ENCODE measurements at places on chromosomes 4 and X.
A peak's percentile ranks its signal among the peaks of the same experiment; 100 is the strongest.

DNA sequence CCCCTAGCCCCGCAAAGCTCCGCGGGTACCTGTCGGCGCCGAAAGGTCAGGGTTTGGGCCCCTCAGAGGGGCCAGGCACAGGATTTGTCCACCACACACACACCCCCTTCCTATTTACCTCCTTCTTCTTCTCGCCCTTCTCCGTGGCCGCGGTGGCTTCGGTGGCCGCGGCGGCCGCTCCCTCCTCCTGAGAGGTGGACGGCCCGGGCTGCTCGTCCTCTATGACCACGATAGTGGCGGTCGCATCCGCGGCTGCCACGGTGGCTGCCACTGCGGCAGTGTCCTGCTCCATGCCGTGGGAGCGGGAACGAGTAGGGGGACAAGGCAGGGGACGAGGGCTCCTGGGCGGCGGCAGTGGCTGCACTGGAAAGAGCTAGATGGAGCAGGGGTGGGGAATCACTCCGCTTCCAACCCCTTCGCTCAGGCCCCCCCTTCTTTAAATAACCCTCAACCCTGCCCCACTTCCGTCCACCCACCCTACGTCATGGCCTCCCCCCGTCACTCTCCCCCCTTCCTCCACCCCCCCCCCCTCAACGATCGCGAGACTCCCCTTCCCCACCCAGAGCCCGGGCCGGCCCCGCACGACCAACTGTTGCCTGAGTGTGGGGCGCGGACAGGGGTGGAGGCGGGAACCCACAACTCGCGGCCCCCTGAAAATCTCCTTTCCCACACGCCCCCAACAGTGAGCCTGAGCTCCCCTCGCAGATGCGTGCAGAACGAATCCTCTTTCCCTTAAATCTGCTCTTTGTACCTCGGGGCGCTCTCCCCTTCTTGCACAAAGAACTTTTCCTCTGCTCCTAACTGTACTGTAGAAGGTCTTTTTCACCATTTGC is at the start of gene SMARCA1:
TSS of gene SMARCA1 (minus strand) at position 412 of the 833 bp plus-strand sequence. CDS start at position 292, 120 bp downstream.
- DNase-seq: peak; percentile 75

DNA sequence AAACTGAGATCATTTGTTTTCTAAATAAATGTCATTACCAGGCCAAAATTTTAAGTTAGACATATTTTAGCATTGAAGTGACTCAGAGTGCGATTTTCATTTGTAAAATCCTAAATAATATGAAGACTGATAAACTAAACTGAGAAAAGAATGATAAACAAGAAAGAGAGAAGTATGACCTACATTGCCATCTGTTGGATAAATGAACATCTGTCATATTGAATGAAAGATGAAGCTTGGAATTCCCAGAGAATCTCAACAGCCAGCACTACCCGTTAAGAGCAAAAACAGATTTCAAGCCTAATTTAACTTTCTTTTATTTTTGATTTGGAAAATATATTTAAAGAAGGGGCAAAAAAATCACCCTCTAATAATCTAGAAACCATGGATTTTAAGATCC is 591.0 kb upstream of the ATOH1 start:
- DNase-seq: no peak

DNA sequence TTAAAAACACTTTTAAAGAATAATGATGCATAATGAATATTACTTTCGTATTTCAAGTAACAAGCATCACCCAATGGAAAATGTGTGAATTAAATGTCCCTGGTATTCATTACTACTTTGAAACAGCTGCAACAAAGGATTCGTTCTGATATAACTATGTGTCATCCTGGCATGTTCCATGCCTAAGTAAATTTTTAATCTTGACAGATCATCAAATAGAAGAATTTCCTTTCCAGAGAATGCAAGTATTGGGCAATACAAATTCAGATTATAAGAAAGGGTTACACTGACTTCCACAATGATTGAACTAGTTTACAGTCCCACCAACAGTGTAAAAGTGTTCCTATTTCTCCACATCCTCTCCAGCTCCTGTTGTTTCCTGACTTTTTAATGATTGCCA is 105.3 kb downstream of the SPCS3 start:
- DNase-seq: no peak

GRCh38 chr4:169133932-169134331 is 123.9 kb upstream of the CBR4 start:
- DNase-seq: no peak

DNA sequence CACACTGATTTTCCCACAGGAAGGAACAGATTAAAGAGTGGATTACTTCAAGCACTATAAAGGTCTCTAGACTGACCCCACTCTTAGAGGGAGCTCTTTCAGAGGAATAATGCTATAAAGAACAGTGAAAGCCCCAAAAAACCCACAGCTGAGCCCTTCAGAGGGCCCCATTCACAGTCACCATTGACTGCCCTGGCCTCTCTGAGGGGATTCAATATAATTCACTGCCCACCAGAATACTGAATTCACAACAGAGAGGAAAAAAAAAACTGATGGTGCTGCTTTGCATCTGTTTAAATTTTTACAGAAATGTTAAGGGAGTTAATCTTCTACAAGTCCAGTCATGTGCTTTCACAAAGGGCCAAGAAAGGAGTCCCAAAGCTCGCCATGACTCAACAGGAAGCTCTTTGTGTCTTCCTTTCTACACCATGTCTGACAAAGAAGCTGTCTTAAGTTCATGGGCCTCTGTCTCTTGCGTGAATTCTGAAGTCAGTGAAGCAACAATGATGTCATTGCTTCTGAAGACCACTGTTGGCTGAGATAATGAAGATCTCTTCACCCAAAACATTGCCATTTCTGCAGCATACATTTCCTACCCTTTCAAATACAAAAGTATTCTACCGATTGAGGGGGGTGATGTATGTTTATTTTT is 174.9 kb downstream of the ADAMTS3 start:
- DNase-seq: no peak

- peak; percentile 49 for DNase-seq
Observed at GRCh38 chrX:68758671-68759070, 70.2 kb upstream of the EFNB1 start.

Data from coronary artery (tissue), 2 donors.